ENCODE measurements at places on chromosomes 6 and 20.

- DNase-seq = no peak
These were observed 638 bp downstream of the PACSIN1 start for GRCh38 chr6:34466242-34467185.

GRCh38 chr20:57756921-57757320 lies 47.1 kb upstream of the PMEPA1 start:
- DNase-seq = peak; percentile 45

- no peak for DNase-seq
These were observed 7.9 kb upstream of the POU5F1 start for GRCh38 chr6:31178143-31179041.

GRCh38 chr20:63652192-63652980 lies 838 bp downstream of the STMN3 start:
- no peak for DNase-seq

DNA sequence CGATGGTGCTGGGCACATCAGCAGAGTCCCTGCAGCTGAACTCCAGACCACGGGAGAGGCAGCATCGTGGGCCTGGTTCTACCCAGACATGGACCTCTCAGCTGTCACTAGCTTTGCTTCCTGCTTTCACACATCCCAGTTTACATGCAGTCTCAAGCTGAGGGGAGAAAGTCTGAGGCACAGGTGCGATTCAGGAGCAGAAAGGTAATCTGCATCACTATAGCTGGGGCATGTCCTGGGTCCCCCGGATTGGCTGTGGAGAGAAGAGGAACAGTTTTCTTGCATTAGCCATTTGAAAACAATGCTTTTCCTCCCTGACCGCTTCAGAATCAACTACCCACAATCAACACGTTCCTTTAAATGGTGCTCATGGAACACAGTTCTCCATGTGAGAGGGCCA lies 59.9 kb downstream of the PLAGL1 start:
- DNase-seq = no peak

GRCh38 chr6:168372889-168373288 lies 53.3 kb upstream of the DACT2 start:
- DNase-seq = no peak

GRCh38 chr20:19451231-19451922 lies 238.9 kb downstream of the SLC24A3 start:
- DNase-seq = no peak

GRCh38 chr6:69343851-69344250 lies 453.0 kb downstream of the LMBRD1 start:
- DNase-seq = no peak

DNA sequence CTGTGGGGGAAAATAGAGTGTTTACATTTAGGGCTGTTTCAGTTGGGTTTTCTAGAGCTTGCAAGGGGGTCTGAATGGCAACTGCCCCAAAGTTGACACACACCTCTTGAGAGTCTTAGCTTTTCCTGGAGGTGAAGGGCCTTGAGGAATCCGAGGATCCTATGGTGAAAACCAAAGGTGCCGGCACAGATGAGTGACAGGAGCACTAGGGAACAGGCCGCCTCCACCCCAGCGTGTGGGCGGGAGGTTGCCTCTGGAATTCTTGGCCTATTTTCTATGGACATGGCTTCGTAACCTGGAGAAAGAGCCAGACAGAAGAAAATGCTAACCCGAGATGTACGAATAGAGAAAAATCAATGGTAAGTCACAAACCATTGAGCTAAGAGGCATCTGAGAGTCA lies 283.2 kb upstream of the FOXQ1 start:
- no peak for DNase-seq

- DNase-seq = no peak
These were observed 19.1 kb downstream of the VSTM2L start for GRCh38 chr20:37922016-37922415.

GRCh38 chr20:24489631-24490260 lies 20.3 kb downstream of the SYNDIG1 start:
- no peak for DNase-seq

DNA sequence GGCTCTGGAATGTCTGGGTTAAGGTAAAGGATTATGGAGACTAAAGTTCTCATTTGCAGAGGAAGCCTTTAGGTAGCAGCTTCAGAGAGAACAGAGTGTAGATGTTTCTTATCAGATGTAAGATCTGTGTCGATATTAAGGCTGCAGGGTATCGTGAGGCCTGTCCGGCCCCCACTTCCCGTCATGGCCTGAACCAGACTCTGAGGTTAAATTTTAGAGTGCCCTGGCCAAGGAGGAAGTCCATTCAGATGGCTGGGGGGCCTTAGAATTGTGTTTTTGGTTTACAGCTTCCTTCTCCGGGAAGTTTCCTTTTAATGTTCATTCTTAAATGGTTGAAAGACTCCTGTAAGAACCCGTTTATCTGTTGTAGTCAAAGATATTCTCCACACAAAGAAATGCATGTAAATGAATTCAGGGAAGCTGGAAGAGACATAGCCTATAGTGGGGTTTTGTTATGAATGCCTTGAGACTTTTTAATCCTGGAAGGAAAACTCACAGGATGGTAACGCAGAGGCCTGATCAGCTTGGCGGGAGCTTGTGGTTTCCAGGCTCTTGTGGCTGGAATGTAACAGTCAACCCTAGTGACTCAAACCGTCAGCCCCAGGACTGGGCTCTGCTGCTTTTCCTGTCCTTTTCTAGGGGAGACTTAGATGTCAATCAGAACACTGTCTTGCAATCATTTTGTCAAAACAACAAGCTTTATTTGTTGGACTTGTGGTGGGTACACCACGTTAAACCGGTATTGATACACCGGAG lies 34.7 kb downstream of the KIF25 start:
- DNase-seq = no peak

DNA sequence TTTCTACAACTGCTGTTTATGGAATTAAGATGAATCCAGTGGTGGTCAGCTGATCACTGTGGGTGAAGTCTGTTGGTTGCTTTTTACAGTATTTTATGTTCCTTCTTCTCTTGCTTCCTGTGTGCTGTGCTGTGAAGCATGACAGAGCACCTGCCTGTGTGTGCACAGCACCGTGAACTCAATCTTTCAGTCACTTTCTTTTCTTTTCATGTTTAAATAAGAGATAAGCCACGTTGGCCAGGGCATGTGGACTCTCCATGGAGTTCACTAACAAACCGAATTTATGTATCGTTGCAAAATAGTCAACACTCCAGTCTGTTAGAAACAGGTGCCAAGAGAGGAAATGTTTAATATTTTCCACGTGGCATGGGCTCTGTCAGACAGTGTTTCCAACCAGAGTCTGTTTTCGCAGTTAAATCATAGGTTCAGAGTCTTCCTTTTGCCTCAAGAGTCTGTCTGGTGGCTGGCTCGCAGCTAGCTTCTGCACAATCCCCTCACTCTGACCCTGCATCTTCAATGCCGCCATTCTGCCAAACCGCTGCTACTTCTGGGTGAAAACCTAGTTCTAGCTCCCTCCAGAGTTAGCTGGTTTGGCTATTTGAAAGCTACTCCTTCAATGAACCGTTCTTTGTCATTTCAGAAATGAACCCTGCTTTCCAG lies 73.2 kb downstream of the QRSL1 start:
- DNase-seq = no peak

- peak; percentile 99 for DNase-seq
These were observed 82.3 kb downstream of the CNBD2 start for GRCh38 chr20:36050436-36051317.

DNA sequence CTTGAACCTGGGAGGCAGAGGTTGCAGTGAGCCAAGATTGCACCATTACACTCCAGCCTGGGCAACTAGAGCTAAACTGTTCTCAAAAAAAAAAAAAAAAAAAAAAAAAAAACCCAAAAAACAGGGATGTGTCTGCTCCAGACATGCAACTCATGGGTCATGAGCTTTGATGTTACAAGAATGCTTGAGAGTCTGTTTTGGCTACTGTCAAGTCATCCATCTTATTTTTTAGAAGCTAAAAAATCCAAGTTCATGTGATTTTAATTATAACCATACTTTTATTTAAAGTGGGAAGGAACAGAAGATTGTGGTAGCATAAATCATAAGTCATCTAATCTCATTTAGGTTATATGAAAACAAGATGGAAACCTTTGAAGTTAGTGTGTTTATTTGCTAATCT lies 120.6 kb downstream of the PDE7B start:
- DNase-seq = no peak

DNA sequence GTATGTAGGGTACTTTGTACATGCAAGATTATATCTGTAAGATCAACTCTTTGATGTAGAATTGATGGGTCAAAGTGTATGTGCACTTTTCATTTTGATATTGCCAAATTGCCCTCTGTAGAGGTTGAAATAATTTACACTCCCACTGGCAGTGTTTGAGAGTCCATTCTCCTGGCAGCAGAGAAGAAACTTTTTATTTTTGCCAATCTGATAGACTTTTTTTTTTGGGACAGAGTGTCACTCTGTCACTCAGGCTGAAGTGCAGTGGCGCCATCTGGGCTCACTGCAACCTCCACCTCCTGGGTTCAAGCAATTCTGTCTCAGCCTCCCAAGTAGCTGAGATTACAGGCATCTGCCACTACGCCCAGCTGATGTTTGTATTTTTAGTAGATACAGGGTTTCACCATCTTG lies 199.2 kb downstream of the ZFAND3 start:
- DNase-seq = no peak

GRCh38 chr6:83432636-83433035 lies 1.8 kb upstream of the ME1 start:
- DNase-seq = no peak

GRCh38 chr6:169604076-169604475 lies 97.8 kb downstream of the WDR27 start:
- DNase-seq = no peak

GRCh38 chr6:13302751-13303667 lies 25.3 kb downstream of the TBC1D7 start:
- DNase-seq = peak; percentile 79

DNA sequence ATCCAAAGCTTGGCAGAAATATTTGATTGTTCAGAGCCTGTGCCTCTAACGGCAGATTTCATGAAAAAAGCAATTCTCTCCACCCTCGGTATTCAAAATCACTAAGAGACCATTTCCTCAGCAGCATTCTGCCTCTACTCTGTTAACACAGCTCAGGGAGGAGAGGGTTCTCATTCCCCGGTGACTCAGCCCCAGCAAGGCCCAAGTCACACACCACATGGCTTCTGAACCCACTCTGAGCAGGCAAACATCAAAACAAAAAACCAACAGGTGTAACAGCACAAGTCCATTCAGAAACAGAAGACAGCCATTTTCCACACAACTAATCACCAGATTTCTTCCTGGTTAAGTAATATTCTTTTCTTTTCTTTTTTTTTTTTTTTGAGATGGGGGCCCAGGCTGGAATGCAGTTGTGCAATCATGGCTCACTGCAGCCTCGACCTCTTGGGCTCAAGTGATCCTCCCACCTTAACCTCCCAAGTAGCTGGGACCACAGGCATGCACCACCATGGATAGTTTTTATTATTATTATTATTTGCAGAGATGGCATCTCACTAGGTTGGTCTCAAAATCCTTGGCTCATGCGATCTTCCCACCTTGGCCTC lies 55.4 kb downstream of the GFOD1 start:
- no peak for DNase-seq

- peak; percentile 79 for DNase-seq
These were observed 200.0 kb upstream of the SULF2 start for GRCh38 chr20:47985092-47985850.

GRCh38 chr6:13407709-13408695 lies 79.4 kb downstream of the GFOD1 start:
- peak; percentile 84 for DNase-seq

DNA sequence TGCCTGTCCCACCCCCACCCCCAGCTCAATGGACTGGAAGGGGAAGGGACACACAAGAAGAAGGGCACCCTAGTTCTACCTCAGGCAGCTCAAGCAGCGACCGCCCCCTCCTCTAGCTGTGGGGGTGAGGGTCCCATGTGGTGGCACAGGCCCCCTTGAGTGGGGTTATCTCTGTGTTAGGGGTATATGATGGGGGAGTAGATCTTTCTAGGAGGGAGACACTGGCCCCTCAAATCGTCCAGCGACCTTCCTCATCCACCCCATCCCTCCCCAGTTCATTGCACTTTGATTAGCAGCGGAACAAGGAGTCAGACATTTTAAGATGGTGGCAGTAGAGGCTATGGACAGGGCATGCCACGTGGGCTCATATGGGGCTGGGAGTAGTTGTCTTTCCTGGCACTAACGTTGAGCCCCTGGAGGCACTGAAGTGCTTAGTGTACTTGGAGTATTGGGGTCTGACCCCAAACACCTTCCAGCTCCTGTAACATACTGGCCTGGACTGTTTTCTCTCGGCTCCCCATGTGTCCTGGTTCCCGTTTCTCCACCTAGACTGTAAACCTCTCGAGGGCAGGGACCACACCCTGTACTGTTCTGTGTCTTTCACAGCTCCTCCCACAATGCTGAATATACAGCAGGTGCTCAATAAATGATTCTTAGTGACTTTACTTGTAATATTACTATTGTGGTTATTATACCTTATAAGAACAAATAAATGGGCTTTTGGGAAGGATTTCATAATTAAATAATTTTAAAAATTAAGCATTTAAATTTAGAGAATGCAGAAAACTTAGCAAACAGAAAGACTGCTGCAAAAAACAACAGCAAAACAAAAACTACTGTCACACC lies 8.4 kb downstream of the CDKN1A start:
- no peak for DNase-seq

DNA sequence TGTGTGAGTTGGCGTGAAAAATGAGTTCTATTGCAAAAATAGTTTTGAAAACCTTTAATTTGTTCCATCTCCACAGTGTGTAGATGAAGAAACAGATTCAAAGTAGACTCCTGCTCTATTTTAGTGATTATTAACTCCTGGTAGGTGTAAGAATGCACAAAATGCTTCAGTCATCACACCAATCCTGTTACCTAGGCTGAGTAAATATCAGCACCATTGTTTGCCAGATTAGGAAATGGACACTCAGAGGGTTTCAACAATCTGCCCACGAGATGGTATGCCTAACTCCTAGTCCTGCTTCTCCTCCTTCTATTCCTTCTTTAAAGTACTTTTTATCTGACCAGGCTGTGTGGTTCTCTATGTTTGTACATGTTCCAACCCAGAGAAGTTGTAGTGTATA lies 108.9 kb upstream of the AHI1 start:
- no peak for DNase-seq
